ENCODE measurements at places on chromosomes 11 and 22.

DNA sequence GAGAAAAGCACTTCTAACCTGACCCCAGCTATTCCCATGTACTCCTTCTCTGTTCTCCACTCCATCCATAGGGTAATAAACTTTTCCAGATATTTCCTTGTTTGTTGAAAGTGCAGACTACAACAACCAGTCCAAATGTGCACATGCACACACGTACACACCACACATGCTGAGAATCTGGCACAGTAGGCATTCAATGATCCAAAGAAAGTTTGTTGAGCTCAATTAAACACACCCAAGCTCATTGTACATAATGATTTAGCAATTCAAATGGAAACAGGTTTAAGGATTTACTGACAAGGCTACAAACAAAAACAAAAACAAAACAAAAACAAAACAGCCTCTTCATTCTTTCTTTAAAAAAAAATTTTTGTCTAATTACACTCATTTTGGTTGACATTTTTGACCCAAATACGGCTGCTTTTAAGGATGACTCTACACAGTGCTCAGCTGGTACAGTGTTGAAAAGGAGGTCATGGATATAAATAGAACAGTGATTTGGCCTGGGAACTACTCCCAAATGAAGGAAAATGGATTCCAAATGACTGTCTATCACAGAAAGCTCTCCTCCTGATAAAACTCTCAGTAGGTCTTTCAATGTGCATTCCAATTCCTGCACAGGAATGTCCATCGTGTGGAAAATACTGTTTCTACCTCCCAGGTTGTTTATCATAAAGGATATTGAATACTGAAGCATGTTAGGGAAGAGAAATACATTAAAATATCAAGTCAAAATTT lies 232.2 kb downstream of the GUCY1A2 start:
- no peak for DNase-seq

- DNase-seq = no peak
These were observed 33.6 kb downstream of the MACROD1 start for GRCh38 chr11:64132191-64132771.

DNA sequence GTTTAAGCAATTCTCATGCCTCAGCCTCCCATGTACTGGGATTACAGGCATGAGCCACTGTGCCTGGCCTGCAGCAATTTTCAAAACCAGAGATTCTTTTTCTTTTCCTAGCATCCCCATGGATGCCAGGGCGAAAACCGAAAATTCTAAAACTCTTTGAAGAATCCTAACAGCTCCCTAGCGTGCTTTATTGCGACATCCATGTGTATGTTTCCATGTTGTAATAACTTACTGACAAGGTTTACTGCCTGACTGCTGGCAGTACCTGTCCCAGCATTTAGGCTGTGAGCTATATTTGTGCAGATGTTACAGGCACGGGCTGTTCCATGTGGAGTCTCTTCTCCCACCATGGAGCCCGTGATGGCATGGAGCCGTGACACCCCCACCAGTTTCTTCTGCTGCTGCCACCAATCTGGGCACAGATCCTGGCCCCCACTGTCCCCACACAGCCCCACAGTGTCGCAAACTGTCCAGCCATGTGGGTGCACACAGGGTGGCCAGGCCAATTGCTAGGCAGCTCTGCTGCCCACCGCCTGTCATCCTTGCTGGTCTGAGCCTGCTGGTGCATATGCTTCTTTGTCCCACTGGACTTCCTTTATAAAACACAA lies 7.1 kb upstream of the TAB1 start:
- no peak for DNase-seq

DNA sequence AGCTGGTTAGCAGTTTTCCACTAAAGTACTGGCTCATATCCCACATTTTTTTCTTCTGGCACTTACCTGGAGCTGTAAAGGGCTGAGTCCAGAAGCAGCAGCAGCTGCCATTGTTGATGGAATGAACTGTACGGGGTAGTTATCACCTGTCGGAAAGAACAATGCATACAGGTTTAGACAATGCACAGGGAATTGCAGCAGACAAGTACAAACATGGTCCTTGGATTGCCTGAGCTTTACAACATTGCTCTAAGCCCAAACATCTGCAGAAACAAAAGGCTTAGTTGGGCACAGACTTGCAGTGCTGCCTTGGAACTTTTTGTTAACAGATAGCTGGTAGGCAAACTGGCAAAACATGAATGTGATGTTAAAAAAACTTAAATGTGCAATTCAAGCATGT lies 258.8 kb downstream of the SOX6 start:
- no peak for DNase-seq

DNA sequence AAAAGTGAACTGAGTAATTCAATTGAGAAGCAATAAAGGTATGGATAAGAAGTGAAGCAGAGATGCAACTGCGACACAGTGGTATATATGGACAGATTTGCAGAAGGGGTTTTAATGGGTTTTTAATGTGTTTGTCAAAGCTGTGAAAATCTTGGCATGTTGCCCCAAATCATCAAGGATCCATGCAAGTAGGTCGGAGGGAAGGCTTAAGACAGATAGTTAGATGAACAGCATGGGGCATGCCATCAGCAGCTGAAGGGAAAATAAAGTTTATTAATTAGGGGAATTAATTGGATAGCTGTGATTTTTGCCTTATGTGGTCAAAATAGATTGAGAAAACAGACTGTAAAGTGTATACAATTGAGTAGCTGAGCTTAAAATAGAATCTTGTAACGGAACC lies 840.1 kb downstream of the JRKL start:
- DNase-seq = no peak

GRCh38 chr22:28430466-28431025 lies 249.1 kb downstream of the TTC28 start:
- no peak for DNase-seq

GRCh38 chr22:31707519-31707918 lies 42.4 kb downstream of the PRR14L start:
- no peak for DNase-seq

GRCh38 chr11:17599460-17599925 lies 52.4 kb downstream of the OTOG start:
- DNase-seq = no peak

GRCh38 chr22:47202819-47203553 lies 440.5 kb downstream of the TBC1D22A start:
- DNase-seq = no peak

- DNase-seq = no peak
These were observed 503.7 kb downstream of the NTM start for GRCh38 chr11:131874070-131874469.

DNA sequence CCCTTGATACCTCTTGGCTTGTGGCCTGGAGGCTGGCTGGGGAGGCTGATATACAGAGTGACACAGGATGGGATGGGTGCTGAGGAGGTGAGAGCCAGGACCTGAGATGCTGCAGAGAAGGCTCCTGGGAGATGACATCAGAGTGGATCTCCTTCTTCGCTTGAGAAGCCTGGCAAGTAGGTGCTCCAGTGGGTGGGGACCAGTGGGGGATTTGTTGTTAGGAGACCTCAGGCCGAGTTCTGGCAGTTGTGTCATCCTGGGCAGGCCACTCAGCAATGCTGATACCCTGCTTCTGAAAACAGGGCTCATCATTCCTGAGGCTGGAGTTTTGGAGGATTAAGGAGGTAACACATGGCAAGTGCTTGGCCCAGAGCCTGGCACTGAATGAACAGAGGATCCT lies 1.9 kb upstream of the NDUFV1 start:
- no peak for DNase-seq

DNA sequence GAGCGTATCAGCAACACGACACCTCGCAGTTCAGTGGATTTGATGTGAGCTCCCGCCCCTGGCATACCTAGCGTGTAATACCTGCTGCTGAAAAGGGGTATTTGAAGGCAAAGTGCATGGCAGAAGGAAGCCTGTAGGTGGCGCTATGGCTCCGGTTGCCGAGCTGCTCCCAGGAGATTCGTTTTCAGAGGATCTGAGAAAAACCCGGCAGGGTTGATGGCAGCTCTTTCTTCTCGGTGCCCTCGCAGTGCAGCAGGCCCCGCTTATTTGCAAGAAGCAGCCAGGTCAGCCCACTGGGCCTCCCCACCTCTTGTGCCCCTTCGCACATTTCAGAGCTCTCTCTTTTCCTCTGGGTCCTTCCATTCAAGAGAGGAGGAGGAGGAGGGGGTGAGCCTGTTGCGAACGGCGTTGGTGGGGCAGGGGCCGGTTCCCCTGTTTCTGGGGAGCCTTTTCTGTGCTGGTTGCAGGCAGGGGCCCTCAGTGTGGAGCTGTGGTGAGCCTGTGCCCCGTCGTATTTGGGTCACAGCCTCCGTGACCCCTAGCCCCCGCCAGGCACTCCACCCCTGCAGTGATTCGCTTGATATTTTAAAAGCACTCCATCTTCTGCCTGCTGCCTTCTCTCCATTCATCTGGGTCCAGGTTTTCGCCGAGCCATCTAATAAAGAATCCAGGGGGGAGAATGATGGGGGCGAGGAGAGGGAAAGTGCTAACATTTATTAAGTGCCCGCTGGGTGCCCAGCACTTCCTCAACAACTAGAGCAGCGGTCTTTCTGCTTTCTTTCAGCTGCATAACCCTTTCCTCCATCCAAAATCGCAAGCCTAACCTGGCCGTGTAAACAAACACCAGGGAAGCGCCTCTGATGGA lies 85.3 kb upstream of the SYT13 start:
- peak; percentile 72 for DNase-seq

GRCh38 chr22:37716708-37717107 lies 19.9 kb downstream of the TRIOBP start:
- DNase-seq = no peak

DNA sequence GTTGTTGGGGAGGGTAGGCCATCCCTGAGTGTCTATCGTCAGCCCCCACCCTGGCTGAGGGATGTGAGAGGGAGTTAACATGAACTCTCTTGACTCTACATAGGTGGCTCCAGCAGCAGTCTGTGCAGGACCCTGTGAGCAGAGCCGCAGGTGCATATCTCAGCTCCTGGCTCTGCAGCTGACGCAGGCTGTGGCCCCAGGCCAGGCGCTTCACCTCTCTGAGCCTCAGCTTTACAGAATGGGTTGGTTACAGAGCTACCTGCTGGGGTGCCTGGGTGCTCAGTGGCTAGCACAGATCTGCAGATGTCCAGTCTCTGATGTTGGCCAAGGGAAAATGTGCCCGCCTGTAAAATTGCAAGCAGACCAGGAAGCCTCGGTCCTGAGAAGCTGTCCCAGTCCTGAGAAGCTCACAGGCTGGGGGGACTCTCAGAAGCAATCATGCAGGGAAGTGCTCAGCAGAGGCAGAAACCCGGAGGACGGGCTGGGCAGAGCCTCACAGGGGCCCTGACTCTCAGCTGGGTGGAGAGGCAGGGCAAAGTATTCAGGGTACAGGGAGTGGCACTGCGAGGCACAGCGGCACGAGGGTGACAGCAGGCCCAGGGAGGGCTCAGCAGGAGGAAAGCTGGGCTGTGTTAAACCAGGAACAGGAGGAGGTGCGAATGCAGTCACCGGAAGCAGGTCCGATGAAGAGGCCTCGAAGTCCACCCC lies 15.9 kb upstream of the LRP5 start:
- no peak for DNase-seq

DNA sequence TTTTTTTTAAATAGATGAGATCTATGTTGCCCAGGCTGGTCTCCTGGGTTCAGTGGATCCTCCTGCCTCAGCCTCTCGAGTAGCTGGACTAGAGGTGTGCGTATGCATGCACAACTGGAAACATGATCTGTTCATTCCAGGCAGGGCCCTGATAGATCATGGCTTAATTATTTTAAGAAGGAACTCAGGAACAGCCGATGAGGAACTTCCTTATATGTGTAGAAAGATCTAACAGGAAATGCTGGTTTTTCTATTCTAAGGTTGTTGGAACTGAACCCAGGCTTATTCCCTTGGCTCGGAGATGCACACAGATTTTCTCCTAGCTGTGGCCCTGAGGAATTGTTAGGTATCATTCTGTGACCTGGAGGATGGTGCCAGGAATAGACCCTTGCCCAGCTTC lies 32.4 kb downstream of the SPECC1L start:
- DNase-seq = no peak

GRCh38 chr11:26976389-26976788 lies 17.5 kb upstream of the FIBIN start:
- DNase-seq = no peak

- DNase-seq = no peak
These were observed 4.4 kb upstream of the PGAP2 start for GRCh38 chr11:3803726-3804495.

- DNase-seq = no peak
These were observed 71.2 kb downstream of the HSD17B12 start for GRCh38 chr11:43751726-43752125.

DNA sequence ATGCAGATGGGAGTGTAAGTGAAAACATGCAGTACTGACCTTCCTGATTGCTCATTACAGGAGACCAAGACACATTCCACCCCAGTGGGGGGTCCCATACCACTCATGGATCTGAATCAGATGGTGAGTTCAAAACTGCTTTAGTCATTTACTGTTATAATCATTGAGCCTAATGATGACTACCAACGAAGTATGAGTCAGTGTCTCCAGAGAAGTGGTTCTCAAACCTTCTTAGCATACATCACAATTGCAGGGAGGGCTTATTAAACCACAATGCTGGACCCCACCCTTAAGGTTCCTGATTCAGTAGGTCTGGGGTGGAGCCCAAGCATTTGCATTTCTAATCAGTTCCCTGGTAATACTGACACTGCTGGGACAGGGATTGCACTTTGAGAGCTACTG lies 75.8 kb downstream of the CD44 start:
- DNase-seq = peak; percentile 47

DNA sequence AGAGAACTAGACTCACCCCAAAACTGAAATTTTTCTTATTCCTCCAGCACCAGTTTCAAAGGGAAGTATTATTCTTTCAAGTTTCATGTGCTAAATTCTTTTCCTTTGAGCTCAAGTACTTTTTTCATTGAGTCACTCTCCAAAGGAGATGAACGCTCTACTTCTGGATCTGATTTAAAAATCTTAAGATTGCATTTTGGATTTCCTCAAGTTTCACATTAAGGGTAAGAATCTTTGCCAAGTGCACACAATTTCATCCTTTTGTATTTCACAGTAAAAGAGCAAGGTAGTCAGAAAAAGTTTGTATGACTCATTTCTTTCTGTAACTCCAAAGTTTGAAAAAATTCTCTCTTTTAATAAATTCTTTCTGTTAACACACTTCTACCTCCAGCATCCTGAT lies 435.5 kb downstream of the RAB38 start:
- no peak for DNase-seq

DNA sequence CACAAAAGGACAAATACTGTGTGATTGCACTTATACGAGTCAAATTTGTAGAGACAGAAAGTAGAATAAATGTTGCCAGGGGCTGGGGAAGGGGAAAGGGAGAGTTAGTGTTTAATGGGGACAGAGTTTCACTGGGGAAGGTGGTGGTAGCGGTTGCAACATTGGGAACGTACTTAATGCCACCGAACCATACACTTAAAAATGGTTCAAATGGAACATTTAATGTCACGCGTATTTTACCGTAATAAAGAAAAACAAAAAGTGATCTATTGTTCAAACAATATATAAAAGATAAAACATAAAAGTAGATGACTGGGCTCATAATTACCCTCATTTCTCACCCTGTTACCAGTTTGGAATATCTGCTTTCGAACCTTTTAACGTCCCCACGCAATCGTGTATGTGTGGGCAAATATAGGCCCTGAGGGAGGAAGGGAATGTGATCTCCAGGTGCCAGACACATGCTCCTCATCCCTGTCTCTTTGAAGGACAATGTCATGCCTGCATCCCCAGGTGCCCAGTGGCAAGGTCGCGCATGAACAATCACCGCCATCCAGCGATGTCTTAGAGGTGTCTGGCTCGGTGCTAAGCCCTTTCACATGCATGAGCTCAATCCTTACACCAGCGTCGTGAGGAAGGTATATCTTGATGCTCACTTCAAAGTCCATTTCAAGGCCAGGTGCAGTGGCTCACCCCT lies 35.3 kb downstream of the LIF start:
- no peak for DNase-seq

GRCh38 chr22:29801796-29802195 lies 34.6 kb downstream of the UQCR10 start:
- DNase-seq = no peak

GRCh38 chr22:37803195-37803638 lies 4.5 kb upstream of the GCAT start:
- DNase-seq = no peak

GRCh38 chr11:36300650-36301049 lies 4.6 kb downstream of the PRR5L start:
- no peak for DNase-seq

Data from activated CD4-positive, alpha-beta T cell treated with anti-CD3 and anti-CD28 coated beads, Interleukin-2, amount 50 U/mL, for 16 hours (primary cell).